ENCODE measurements at places on chromosomes 6 and 20. TPM values are rescaled to one million over a fixed set of nuclear protein-coding genes. Genes with fewer than 3 reads are reported as not detected.

The CRISP2 gene
- total RNA-seq = not detected

The LY86 gene
- total RNA-seq = 2.7 TPM

The IL17A gene
- total RNA-seq = not detected

The C20orf141 gene
- total RNA-seq = not detected

The TRIM40 gene
- not detected for total RNA-seq

The MC3R gene
- not detected for total RNA-seq

The C6orf15 gene
- total RNA-seq = not detected

The CLPSL1 gene
- total RNA-seq = not detected

The ENPP5 gene
- total RNA-seq = 4.7 TPM

The PLTP gene
- total RNA-seq = 17.9 TPM

The HLA-DPA1 gene
- total RNA-seq = 18.6 TPM

The TFEB gene
- total RNA-seq = 6.9 TPM

The AIF1 gene
- 29.2 TPM for total RNA-seq

The EYA4 gene
- 28.8 TPM for total RNA-seq

The PSORS1C1 gene
- total RNA-seq = 1.3 TPM

The MAP7 gene
- total RNA-seq = 0.40 TPM

The ELOVL4 gene
- total RNA-seq = 2.7 TPM

The GSTA3 gene
- not detected for total RNA-seq

The NDUFAF5 gene
- 26.0 TPM for total RNA-seq

The PLCB1 gene
- 10.4 TPM for total RNA-seq

The TRERF1 gene
- total RNA-seq = 5.1 TPM

The TFAP2B gene
- total RNA-seq = under 0.01 TPM

The PDYN gene
- total RNA-seq = not detected

The ZNF334 gene
- 8.5 TPM for total RNA-seq

The NKX2-2 gene
- total RNA-seq = 0.04 TPM

The HTR1B gene
- total RNA-seq = 0.04 TPM

The RNF182 gene
- total RNA-seq = 0.53 TPM

The ENTPD6 gene
- 29.5 TPM for total RNA-seq

The OPRL1 gene
- total RNA-seq = 0.93 TPM
